ENCODE measurements at places on chromosomes 1 and 21.

- DNase-seq: peak; percentile 98
Observed at GRCh38 chr1:110003747-110004428, 19.3 kb downstream of the AHCYL1 start.

- peak; percentile 86 for DNase-seq
Observed at GRCh38 chr1:89907727-89908212, 86.9 kb downstream of the LRRC8D start.

GRCh38 chr1:24186031-24186710 is 918 bp downstream of the IFNLR1 start:
- DNase-seq: no peak

DNA sequence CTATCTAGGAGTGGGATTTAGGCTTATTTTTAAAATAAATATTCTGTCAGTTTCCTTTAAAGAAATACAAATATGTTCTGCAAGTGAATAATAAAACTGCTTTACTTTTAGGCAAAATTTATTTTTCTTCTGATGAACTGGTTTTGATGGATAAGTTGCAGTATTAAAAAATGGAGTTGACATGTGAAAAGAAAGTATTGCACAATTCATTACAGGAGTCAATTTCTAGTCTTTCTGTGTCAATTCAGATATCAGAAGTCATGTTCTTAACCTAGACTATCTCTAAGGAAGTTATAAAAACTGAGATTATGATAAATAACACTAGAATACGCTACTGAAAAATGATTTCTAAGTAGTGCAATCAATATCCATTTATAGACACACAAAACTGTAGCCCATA is 270.2 kb upstream of the TMPRSS15 start:
- no peak for DNase-seq

DNA sequence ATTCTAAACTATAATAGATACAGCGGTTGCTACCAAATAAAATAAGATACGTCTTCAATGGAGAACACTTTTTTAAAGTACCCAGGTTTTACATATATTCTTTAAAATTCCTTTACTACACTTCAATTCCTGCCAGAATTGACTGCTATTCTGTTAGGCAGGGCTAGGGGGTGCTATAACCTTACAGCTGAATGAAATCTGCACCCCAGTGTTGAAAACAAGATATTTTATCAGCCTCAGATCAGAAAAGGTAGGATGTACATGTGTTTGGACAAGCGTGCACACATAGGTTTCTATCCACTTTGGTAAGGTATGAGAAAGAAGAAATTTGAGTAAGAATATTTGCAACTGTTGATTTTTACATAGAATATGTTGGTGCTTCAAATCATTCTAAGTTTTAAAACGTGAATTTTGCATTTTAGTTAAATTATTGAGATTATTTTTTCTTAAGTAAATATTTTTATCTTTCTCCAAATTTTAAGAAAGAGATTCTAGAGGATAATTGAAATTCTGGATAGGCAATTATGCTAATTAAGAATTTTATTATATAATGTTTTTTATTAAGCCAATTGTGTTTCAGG is 490.8 kb upstream of the ADGRL4 start:
- peak; percentile 38 for DNase-seq

DNA sequence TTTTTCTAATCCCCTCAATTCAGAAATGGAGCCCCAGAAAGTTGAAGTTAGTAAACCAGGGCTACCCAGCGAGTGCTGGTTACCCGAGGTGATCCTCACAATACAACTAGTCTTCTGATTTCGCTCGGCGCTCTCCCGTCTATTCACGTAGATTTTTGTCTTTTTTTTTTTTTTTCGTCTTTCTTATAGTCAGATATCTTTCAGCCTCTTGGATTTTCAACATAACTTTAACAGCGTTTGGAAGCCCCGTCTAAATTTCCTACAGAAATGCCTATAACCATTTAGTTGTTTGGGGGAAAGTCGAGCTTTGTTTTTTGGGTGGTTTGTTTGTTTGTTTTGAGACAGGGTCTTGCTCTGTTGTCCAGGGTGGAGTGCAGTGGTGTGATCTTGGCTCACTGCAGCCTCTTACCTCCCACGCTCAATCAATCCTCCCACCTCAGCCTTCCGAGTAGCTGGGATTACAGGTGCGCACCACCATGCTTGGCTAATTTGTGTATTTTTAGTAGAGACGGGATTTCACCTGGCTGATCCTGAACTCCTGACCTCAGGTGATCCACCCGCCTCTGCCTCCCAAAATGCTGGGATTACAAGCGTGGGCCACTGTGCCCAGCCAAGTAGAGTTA is 818 bp upstream of the TMEM50B start:
- DNase-seq: no peak

Measured in fibroblast of skin of right quadriceps (primary cell).